Pancreas (tissue), 10 donors: ENCODE measurements at places on chromosomes 2 and 18.
A peak's percentile ranks its signal among the peaks of the same experiment; 100 is the strongest.

DNA sequence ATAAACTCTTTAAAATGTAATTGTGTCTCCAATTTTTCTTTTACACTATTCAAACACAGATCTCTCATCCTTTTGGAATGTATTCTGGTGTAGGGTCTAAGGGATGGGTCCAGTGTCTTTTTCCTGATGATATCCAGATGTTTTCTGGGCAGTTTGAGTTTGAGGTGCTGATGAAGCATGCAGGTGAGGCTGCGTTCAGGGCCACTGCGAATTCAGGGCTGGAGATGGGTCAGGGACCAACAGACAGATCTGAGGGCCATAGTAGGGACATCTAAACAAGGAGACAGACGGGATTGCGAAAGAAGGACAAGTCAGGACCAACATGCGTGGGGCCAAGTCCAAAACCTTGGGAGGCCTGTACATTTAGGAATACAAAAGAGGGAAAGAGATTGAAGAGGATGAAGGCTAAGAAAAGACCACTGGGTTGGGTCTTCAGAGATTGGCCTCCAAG is 70.2 kb downstream of the ACAA2 start:
- no peak for DNase-seq

DNA sequence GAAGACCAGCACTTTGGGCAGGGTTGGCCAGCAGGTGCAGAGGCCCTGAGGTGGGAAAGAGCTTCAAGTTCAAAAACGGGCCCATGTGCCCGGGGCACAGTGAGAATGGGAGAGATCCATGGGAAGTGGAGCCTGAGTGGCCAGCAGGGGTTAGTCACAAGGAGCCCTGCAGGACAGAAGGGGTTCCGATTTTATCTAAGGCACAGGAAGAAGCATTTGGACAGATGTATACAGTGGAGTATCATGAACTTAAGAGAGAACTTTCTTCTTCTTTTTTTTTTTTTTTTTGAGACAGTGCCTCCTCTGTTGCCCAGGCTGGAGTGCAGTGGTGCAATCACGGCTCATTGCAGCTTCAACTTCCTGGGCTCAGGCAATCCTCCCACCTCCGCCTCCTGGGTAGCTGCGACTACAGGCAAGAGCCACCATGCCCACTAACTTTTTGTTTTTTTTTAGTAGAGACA is 24.0 kb downstream of the WIPF1 start:
- DNase-seq = no peak

- no peak for DNase-seq
These were observed 193.5 kb downstream of the MCFD2 start for GRCh38 chr2:46722142-46722541.

- DNase-seq = no peak
These were observed 12.7 kb downstream of the ZDBF2 start for GRCh38 chr2:206287197-206287596.

DNA sequence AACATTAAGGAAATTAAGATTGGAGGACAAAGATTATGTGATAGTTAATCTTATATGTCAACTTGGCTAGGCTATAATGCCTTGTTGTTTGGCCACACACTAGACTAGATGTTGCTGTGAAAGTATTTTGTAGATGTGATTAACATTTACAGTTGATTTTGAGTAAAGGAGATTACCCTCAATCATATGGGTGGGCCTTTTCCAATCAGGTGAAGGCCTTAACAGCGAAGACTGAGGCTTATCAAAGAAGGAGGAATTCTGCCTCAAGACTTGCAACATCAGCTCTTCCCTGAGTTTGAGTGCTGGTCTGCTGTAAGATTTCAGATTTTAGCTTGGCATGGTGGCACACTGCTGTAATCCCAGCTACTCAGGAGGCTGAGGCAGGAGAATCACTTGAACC is 250.3 kb downstream of the CDH20 start:
- no peak for DNase-seq

DNA sequence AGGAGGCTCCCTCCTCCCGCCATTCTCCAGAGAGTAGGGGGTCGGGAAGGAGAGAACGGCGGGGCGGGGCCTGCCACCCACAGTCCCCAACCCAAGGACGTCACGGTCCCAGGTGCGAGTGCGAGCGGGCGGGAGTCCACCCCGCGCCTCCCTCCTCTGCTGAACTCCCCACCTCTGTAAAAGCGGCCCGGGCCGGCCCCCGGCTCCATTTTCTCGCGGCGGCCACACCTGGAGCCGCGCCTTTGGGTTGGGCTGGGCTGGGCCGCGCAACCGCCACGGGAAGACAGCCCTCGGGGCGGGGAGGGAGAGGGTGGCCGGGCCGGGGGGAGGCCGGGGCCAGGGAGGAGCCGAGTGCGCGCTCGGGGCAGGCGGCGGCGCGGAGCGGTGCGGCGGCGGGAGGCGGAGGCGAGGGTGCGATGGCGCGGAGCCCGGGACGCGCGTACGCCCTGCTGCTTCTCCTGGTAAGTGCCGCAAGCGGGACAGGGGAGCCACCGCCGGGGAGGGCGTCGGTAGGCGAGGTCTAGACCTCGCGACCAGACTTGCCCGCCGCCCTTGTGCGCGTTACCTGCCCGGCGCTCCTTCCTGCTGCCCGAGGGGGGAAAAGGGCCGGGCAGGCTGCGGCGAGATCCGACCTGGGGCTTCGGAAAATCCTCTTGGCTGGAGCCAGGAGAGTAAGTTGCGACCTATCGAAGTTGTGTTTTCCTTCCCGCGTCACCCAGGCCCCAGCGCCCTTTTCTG is at the start of gene DSG2:
DSG2 (plus strand) TSS at position 342 of the 738 bp plus-strand sequence; CDS start at position 417, 75 bp downstream.
- DNase-seq = peak; percentile 95

DNA sequence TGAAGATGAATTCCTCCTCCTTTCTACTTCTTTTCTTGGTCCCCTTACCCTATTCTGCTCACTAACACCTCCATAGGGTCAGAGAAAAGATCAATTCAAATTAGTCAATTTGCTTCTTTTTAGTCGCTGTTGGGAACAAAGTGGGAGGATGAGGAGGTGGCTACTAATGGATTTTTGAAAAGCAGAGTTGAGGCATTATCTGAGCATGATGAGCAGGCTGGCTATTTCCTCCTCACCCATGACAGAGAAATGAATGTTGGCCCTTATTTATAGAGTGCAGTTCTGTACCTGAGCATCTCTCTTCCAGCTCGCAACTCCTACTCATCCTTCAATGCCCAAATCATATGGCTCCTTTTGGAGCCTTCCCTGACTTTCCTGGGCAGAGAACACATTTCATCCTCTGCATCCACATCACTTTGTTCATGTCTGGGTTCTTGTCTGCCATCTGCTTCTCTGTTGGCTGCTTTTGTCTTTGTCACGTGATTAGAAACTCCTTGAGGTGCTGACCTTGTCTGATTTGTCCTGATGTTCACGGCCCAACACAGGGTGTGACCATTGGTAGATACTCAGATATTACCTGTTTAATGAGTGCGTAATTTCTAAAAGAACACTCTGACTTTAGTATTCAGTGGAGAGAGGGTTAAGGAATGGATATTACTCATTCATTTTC is 45.9 kb downstream of the CYRIA start:
- no peak for DNase-seq

- DNase-seq = no peak
These were observed 21.0 kb downstream of the TCF7L1 start for GRCh38 chr2:85154048-85154753.

DNA sequence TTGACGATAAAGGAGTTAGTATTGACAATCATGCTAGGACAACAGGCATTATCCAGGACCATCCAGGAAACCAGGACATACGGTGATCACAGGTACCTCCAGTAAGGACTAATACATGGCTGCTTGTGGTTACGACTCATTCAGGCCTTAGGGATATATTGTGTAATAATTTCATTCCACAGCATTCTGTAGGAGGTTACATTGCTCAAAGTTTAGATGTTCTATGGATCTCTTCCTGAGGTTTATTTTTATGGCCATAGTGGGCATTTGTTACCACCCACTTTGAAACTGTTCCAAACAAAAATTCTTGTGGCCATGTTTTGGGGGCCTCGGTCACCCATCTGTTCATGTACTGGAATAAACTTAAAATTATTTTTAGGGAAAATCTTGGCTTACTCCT is 431.6 kb downstream of the METTL4 start:
- no peak for DNase-seq

GRCh38 chr2:145728511-145728910 is 1208.6 kb upstream of the ZEB2 start:
- DNase-seq = no peak

DNA sequence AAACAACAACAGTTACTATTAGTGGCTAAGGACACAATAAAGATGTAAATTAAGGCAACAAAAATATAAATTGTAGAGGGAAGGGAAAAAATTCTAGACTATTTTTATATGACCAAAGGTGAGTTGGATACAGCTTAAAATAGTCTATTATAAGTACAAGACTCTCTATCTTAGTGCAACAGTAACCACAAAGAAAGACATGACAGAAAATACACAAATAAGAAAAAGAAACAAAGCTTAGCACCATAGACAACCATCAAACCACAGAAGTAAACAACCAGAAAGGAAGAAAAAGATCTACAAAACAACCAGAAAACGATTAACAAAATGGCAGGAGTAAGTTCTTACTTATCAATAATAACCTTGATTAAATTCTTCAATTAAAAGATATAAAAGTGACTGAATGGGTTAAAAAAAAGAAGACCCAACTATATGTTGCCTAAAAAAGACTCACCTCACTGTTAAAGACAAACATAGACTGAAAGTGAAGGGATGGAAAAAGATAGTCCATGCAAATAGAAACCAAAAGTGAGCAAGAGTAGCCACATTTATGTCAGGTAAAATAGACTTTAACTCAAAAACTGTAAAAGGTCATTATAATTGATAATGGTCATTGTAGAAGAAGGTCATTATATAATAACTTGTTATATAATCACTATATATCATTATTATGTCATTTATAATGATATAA is 62.5 kb downstream of the USP40 start:
- DNase-seq = no peak
